ENCODE measurements at places on chromosomes 13 and 19. TPM values are rescaled to one million over a fixed set of nuclear protein-coding genes. Genes with fewer than 3 reads are reported as not detected.

GRCh38 chr19:27993619-27994570 lies 1219.1 kb downstream of the UQCRFS1 start:
- no peak for DNase-seq

GRCh38 chr13:27028683-27029480 lies 142.7 kb downstream of the USP12 start:
- DNase-seq = no peak

- no peak for DNase-seq
These were observed 43.3 kb downstream of the ATP11A start for GRCh38 chr13:112733112-112733511.

- no peak for DNase-seq
These were observed 174.5 kb downstream of the TBC1D4 start for GRCh38 chr13:75307370-75307949.

DNA sequence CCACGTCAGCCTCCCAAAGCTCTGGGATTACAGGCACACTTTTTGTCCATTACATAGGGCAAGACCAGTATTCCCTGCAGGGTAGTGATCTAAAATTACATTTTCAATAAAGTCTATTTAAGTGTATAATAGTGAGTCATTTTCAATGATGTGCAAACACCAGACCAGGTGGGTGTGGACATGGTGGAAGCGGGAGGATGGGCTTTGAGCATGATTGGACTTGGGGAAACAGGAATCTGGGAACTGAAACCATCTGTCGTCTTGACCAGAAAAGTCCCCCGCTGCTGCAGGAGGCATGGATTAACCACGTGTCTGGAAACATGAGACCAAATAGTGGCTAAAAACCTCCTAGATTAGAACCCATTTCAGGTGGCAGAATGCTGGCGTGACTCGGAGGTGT lies 4.9 kb downstream of the FXYD3 start:
- DNase-seq = no peak

DNA sequence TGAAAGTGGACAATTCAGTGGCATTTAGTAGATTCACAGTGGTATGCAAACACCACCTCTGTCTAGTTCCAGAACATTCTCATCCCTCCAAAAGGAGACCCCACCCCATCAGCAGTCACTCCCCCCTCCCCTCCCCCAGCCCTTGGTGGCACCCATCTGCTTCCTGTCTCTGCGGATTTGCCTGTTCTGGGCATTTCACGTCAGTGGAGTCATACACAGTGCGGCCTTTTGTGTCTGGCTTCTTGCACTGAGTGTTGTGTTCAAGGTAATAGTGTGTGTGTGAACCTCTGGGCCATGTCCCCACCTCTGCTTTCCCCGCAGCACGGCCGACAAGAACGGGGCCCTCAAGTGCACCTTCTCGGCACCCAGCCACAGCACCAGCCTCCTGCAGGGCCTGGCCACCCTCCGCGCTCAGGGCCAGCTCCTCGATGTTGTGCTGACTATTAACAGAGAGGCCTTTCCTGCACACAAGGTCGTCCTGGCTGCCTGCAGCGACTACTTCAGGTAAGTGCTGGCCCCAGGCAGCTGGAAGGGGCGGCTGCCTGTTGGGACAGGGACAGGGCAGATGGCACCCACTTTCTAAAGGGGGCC lies 19.4 kb upstream of the CRTC1 start:
- DNase-seq = no peak

- no peak for DNase-seq
These were observed 319.9 kb upstream of the DACH1 start for GRCh38 chr13:72186730-72187422.

DNA sequence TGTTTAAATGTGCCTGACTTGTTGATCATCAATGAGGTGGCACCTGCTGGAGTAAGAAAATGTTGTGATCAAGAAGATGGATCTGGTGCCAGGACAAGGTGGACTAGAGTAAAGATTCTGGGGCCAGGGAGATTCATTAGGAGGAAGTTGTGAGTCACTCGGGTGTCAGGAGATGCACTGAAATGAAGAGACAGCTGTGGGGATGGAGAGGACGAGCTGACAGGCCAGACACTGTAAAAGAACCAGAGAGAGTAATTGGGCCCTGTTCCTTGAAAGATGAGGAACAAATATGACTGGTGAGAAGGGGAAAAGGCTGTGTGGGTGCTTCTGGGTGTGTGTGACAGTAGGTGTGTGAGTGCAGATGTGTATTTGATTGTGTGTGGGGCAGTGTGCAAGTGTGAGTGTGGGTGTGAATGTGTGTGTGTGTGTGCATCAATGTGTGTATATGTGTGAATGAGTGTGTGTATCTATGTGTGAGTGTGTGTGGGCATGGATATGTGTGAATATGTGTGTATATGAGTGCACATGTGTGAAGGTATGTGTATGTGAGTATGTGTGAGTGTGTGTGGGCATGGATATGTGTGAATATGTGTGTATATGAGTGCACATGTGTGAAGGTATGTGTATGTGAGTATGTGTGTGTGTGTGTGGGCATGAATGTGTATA lies 260.5 kb downstream of the RFC3 start:
- DNase-seq = no peak

The SLC17A7 gene
- 0.13 TPM for total RNA-seq
